HS-5 (cell line): ENCODE measurements at places on chromosomes 2 and 18.

DNA sequence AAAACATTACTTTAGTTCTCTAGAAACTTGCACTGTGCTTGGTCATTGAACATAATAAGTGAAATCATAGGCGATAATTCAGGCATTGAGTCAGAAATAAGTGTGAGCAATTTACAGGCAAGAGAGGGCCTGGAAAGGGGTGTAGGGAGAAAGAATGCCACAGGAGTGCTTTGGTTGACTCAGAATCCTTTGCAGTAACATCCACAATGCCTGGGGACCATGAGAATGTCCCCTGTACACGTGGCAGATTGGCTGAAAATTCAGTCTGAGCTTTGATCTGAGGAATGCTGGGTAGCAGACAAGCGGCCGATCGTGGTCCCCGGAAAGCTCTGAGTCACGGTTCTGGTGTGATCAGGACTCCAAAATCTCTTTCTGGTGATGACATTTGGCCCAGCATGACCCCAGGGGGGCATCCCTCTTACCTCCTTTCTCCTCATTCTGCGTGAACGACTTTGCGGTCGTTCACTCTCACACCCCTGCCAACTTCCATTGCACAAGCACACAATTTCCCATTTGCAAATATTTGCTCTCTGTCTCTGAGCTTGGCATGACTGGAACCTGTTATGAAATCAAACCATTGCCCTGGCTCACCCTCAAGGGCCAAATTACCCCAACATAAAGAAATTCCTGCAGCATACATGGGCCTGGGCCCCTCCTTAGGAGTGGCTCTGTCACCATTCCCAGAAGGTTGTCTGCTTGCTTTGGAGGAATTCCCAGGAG lies 305.0 kb upstream of the EPAS1 start:
- peak; percentile 86 for DNase-seq

GRCh38 chr18:8802017-8802672 lies 96.8 kb downstream of the MTCL1 start:
- no peak for DNase-seq

DNA sequence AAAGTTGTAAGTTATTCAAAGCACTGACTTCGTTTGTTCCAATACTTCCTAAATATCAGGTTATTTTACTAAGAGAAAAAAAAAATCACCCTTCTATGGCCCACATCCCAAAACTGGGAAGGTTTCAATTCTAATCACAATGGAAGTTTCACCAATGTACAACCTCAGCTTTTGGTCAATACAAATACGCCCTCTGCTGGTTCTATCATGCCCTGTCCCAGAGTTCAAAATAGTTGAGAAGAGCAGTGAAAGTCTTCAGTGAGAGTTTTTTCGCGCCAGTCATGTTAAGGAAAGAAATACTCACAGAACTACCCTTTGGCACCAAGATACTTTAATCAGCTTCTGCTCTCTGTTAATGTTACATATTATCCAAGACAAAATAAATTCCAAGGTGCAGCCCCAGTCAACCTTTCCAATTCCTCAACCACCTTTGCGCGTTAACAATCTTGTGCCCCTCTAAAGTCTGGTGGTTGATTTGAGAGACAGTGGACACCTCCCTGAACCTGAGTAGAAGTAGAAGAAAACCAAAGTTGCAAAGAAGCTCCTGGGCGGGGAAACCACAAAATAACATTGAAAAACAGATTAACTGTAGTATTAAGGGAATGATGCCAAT lies 59.9 kb downstream of the SUMO1 start:
- peak; percentile 50 for DNase-seq

DNA sequence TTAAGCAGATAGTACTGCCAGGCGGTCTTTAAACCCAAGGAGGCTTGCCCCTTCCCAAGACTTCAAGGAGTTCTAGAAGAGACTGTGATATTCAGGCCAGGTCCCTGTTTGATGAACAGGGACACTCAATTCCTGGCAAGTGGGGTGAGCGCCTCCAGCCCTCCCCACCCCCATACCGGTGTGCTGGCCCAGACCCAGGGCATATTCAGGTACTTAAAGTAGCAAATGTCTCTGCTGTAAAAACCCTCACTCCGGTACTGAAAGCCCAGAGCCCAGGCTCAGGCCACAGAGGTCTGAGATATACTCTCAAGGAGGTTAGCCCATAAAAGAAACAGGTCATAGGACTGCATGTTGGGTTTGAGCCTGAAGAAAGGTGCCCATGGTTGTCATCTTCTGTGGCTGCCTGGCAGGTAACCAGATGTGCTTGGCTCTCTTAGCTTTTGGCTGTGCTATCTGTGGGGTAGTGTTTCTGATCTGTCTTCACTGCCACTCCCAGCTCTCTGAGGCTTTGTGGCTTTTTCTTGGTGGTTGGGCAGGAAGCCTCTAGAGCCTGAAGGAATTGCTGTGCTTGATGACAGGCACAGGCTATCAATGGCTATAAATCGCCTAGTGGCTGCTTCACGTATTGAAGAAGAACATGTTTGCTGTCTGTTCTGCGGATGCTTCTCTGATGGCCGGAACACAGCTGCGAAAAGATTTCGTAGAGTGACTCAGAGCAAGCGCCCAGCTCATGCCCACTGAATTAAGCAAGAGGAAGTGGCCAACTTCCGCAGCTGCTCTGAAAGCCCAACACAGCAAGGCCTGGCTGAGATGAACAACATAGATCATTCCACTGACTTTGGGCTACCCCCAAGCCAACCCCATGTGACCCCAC lies 63.3 kb upstream of the ALPP start:
- peak; percentile 92 for DNase-seq

DNA sequence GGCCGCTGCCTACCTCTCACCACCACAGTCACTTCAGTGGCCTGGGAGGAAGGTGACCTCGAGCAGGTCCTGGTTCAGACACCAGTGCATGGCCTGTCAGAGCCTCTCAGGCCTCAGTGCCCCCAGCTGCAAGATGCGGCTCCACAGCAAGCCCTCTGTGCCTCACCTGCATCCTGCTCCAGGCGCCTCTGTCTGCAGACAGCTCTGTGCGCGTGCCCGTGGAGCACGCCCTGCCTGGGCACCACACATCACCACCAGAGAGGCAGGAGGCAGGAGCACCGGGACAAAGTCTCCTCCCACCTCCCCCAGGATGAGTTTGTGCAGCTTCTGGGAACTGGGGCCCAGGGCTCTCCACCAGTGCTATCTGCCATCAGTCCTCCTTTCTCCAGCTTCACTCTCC lies 98.7 kb downstream of the TFCP2L1 start:
- DNase-seq: no peak

GRCh38 chr2:79721966-79722365 lies 209.1 kb downstream of the CTNNA2 start:
- peak; percentile 53 for DNase-seq

GRCh38 chr18:56493531-56493930 lies 144.9 kb downstream of the TXNL1 start:
- DNase-seq: no peak

GRCh38 chr2:174681099-174682006 lies 82.9 kb downstream of the CHRNA1 start:
- DNase-seq: peak; percentile 20

GRCh38 chr18:3466045-3466444 lies 16.1 kb downstream of the TGIF1 start:
- DNase-seq: no peak

DNA sequence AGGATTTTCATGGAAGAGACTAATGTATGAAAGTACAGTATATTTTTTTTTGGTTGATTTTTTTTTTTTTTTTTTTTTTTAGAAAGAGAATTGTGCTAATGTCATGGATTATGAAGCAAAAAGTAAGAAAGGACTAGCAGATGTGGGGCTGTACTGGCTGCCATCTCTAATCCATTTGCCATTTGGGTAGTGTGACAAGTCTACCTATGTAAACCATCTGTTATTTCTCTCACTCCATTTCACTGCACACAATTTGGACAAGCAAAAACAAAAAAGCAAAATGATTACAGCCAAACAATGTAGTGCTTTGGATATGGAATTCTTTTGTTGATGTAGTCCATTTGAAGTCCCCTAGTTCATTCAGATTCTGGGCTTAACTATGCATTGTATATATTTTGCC lies 1355.4 kb downstream of the LRP1B start:
- no peak for DNase-seq

DNA sequence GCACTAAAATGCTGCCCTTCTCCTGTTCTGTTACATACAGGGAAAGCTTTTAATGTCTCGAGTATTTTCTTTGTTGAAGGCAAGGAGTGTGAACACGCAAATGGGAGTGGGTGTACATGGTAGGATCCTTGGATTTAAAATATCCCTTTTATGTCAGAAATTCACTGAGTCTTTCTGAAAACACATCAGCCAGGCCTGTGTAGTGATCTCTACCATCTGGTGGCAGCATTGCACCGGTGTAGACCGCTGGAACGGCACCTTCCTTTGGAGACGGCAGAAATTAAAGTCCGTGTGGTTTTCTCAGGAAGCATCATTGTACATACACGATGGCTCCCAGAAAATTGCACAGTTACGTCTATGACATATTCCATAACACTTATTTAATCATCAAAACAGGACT lies 515.8 kb downstream of the GALR1 start:
- DNase-seq: no peak

DNA sequence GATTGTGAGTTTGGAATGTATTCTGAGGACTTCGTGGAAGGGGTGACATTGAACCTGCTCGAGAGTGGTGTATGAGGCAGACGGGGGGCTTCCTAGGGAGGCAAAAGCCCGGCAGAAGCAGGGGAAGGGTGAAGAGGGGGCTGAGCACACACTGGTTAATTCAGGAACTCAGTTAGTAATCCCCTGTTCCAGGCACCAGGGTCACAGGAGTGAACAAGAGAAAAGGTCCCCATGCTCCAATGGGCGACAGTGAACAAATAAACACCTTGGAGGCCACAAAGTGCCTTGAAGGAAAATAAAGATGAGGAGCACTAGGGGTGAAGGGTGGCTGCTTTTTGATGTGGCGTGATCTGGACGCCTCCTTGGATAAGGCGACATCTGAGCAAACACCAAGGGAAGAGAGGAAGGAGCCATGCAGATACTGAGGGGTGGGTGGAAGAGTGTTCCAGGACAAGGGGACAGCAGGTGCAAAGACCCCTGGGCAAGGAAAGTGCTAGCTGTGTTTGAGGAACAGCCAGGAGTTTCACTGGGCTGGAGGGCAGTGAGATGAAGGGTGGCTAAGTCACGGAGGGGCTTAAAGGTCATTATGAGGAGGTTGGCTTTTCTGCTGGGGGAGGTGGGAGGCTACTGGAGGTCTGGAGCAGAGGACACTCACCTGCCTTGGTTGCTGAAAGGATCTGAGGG lies 26.7 kb upstream of the ASB18 start:
- DNase-seq: no peak

DNA sequence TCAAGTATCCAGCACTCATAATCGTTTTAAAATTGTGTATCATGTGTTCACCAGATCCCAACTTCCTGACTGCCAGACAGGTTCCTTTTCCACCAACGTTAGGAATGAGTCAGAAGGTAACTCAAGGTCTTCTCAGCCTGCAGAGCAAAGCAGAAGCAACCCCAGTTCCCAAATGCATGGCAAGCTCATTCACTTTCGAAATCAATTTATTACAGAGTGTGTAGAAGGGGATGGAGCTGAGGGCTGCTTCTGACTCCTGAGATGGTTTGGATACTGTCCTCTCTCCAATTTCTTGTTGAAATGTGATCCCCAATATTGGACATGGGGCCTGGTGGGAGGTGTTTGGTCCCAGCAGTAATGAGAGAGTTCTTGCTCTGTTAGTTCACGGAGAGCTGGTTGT lies 114.5 kb downstream of the PIEZO2 start:
- DNase-seq: no peak

DNA sequence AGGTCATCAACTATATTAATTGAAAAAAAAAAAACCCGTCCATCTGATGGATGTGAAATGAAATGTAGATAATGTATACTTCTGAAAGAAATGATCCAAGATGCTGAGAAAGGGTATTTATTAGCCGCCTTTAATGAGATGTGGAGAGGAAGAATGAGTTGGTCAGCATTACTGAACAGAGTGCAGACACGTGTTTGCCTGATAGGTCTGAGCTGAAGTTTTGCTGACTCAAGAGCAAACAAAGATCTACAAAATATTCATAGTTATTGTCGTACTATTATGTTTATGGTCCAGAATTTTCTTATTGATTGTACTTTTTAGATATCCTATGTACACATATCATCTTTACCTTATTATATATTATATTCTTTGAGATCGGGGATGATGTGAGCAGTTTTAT lies 235.3 kb downstream of the RDH14 start:
- DNase-seq: no peak

DNA sequence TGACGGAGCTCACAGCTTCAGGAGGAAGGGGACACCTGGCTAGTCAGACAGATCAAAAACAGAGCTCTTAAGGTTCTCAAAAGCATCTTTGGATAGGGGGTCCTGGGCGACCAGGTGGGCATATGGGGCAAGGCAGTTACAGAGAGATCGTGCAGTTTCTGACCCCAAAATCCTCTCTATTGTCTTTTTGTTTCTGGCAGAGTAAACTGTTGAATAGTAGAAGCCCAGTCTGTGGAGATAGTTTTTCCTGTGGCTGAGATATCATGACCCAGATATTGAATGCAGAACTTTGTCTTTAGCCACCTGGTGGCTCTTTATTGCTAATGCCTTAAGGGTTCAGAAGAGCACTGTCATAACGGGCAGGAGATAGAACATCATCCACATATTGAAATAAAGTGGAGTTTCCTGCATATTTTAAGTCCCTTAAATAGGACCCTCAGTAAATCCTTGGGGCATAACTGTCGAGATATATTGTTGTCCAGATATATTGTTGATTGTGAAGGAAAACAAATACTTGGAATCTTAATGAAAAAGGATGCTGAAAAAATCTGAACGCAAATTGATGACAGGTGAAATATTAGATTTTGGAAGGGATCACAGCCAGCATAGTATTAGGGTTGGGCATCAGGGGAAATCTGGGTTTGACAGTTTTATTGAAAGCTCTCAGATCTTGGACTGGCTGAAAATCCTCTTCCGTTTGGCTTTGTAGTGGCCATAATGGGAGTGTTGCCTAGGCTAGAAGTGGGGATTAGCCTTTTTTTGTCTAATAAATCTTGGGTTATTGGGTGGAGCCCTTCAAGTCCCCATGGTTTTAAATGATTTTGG lies 14.1 kb upstream of the ZDBF2 start:
- DNase-seq: no peak

GRCh38 chr2:219991116-219991515 lies 363.7 kb downstream of the SLC4A3 start:
- DNase-seq: no peak

DNA sequence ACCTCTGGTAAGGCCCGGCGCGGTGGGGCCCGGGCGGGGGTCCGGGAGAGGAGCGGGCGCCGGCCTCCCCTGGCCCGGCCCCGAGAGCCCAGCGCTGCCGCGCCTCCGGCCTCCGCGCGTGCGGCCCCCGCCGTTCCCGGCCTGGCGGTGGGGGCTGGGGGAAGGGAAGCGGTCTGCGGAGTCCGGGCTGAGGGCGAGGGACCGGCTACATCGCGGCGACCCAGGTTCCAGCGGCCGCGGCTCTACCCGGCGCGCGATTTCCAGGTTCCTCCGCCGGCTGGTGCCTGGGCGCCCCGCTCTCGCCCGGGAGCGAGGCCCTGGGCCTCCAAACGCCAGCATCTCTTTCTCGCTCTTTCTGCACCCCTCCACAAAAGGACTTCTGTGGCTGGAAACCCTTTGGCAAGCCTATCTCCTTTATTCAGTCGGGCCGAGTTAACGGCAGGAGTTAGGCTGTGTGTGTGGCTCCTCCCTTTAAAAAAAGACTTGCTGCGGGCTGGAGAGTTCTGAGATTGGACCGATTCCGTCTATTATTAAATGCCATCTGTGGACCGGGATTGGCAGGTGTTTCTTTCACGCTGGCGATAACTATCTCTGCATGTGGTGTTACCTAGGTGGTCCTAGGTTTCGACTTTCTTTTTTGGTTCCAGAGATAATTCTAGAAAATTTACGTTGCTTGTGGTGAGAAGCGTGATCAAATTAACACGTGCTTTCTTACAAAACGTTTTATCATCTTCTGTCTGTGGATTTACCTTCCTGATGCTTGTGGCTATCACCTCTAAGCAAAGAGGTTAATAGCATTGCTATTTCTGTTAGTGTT lies 592 bp downstream of the ME2 start:
- no peak for DNase-seq

- DNase-seq: no peak
Observed at GRCh38 chr18:45175511-45175910, 439.8 kb upstream of the SLC14A2 start.
